ENCODE measurements at places on chromosomes 12 and 14.
A peak's percentile ranks its signal among the peaks of the same experiment; 100 is the strongest.

GRCh38 chr12:124147575-124147974 lies 147.3 kb upstream of the RFLNA start:
- DNase-seq, result no peak

DNA sequence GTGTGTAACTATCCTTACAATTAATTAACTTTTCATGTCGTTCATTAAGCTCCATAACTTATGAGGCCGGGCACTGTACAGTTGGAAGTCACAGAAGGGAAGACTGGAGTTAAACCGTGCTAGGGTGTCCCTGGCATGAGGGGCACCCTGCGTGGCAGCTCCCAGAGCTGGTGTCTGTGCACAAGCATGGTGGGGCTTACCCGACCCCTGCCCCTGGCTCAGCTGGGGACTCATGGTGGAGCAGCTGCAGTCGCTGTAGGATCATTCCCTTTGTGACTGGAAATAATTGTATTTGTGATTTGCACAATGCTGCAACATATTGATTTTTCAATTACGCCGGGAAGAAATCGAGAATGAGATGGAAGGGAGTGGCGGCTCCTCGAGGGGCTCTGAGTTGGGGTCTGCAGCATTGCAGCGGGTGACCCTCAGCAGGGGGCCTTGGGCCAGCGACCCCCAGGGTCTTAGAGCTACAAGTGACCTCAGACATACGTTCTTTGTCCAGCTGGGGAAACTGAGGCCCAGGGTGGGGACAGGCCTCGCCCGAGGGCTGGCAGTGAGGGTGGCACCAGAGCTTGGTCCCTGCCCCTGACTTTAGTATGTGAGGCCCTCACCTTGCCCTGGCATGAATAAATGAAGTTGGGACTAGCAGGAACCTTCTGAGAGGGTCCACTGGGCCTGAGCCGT lies 125.4 kb downstream of the KIF26A start:
- DNase-seq, result no peak

DNA sequence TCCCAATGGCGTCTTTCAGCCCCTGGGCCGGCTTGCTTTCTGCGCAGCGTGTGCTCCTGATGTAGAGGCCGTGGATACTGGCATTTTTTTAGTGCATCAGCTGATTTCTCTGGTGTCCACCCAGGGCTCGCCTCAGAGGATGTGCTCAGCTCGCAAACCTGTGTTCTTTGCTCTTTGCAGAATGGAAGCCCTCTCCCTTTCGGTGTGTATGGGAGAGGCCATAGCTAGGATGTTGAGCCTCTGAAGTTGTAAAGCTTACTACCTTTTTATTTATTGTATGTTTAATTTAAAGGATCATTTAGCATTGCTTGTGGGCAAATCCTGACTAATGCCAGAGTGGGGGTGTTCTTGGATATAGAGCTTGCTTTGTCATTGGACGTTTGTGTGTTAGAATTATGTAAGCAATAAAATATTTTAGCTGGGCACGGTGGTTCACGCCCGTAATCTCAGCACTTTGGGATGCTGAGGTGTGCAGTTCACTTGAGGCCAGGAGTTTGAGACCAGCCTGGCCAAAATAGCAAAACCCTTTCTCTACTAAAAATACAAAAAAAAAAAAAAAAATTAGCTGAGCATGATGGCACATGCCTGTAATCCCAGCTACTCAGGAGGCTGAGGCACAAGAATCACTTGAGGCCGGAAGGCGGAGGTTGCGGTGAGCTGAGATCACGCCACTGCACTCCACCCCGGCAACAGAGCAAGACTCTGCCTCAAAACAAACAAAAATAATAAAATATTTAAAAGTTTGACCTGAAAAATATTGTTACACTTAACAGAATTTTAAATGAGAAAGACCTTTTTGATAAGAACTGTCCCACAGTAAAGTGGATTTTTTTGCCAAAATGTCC lies 52.6 kb upstream of the MMP17 start:
- no peak for DNase-seq

GRCh38 chr14:44803239-44803905 lies 158.4 kb downstream of the KLHL28 start:
- DNase-seq, result peak; percentile 28

- no peak for DNase-seq
Measured at GRCh38 chr12:18207266-18207665, 54.1 kb upstream of the PIK3C2G start.

- no peak for DNase-seq
Measured at GRCh38 chr12:75646329-75647210, 135.2 kb upstream of the KRR1 start.

- DNase-seq, result no peak
Measured at GRCh38 chr14:47471075-47471474, 204.3 kb downstream of the MDGA2 start.

- peak; percentile 24 for DNase-seq
Measured at GRCh38 chr14:91047174-91047753, 13.2 kb downstream of the RPS6KA5 start.

- DNase-seq, result peak; percentile 22
Measured at GRCh38 chr12:66144791-66145754, 14.5 kb upstream of the LLPH start.

- DNase-seq, result no peak
Measured at GRCh38 chr12:67520606-67521005, 127.9 kb upstream of the DYRK2 start.

DNA sequence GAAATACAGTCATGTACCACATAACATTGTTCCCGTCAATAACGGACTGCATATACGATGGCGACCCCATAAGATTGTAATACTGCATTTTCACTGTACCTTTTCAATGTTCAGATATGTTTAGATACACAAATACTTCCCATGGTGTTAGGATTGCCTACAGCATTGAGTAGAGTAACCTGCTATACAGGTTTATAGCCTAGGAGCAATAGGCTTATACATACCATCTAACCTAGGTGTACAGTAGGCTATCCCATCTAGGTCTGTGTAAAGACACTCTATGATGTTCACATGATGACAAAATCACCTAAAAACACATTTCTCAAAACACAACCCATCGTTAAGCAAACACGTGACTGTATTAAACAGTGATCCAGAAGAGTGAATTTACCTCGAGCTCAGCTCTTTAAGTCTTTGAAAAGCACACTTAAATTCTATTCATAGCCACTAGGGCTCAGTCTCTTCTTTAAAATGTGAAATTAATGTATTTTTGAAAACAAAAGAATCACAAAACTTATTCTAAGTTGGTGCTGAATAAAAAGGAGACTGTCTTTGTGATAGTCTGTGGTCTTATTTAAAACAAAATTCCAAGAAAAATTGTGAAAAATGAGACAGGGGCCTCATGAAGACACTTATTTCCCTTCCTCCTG lies 239.1 kb upstream of the ARID2 start:
- DNase-seq, result no peak

DNA sequence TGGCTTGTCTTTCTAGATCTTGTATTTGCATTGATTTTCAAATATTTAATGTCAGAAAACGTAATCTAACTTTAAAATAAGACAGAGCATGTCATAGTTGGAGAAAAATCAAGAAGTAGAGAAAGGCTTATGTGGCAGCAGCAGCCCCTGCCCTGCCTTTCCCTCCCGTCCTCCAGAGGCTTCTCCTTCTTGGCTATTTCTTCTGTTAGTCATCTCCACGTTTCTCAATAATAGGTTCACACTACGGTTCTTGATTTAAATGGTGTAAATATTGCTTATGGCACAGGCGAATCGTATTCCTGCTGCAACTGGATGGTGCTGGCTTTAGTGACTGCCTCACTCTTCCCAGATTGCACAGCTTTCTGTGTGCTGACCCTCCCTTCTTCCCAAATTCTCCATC lies 42.8 kb downstream of the SLC8B1 start:
- no peak for DNase-seq

DNA sequence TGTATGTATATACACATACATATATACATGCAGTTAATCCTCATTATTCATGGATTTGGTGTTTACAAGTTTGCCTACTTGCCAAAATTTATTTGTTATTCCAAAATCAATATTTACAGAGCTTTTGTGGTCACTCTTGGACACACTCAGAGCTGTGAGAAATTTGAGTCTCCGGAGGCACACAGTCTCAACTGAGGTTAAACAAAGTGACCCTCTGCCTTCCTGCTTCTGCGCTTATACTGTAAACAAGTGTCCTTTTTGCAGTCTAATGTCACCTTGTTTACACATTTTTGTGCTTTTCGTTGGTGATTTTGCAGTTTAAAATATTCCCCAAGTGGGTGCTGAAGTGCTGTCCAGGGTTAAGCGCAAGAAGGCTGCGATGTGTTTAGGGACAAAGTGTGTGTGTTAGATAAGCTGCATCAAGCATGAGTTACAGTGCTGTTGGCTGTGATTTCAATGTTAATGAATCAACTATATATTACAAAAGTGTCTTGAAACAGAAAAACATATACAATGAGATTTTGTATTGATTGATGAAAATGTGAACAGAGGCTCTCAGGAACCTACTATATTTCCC lies 13.1 kb upstream of the LTA4H start:
- DNase-seq, result no peak

- DNase-seq, result no peak
Measured at GRCh38 chr12:51406859-51407258, 15.7 kb upstream of the GALNT6 start.

GRCh38 chr12:132596016-132596415 lies 14.4 kb downstream of the LRCOL1 start:
- DNase-seq, result no peak

DNA sequence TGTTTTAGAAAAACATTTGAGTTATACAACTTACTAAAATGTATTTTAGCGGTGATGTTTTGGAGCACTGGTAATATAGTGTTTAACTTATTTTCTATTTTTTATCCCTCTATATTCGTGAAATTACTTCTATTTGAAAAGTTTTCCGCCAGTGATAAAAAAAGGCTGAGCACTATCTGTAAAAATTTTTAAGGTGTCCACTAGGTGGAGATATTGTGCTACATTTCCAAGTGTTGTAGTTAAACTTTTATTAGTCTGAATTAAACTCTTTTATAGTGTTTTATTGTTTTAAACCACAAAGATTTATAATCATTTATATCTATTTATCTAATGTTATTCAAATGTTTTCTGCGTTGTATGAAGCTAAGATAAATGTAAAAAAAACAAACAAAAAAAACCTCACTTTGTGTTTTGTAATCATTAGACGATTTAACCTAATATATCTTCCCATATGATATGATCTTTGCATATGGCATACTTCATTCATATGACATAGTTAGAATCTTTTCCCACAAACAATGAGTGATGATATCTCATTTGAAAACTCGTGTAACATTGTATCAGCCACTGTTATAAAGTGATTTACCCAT lies 11.8 kb downstream of the ALG10B start:
- DNase-seq, result peak; percentile 53

GRCh38 chr12:29350080-29350479 lies 30.9 kb downstream of the ERGIC2 start:
- DNase-seq, result no peak

DNA sequence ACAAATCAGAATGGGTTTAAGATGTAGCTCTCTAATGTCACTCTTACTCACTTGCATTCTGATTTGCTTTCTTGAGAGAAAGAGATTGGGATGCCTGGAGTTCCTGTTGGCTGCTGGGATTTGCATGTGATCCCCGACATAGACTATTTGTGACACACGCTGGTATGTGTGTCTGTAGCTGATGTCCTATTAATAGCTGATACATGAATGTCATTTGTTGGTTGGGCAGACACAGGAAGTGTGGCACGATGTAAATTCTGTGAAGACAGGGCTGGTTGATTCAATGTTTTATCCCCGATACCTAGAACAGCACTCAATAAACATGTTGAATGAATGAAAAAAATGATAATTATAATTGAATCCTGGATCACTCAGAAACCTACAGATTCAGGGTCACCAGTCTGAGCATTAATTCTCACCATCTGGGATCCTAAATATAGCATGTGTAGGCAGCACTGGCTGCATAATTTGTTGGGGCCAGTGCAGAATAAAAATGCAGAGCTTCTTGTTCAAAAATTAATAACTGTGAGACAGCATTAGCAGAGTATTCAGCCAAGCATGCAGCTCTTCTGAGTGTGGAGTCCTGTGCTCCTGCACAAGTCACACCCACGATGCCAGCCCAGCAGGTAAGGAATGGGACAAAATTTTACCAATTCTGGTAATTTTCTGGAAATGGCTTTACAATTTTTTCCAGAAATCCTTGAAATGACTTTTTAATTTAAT lies 35.5 kb upstream of the SOCS2 start:
- DNase-seq, result no peak

DNA sequence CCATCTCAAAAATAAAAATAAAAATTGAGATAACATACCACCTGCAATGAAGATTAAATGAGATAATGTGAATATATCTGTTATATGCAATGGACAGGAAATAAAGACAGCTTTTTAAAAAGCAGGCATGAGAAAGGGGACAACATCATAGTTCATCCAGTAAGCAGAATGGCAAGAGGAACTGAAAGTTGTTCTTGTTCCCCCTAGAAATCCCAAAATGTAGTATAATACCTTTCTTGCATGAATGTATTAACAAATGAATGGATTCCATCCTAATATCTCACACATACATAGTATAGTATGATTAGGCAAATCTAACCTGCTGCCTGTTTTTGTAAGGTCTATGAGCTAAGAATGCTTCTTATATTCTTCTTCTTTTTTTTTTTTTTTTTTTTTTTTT lies 31.4 kb downstream of the FGD6 start:
- no peak for DNase-seq

DNA sequence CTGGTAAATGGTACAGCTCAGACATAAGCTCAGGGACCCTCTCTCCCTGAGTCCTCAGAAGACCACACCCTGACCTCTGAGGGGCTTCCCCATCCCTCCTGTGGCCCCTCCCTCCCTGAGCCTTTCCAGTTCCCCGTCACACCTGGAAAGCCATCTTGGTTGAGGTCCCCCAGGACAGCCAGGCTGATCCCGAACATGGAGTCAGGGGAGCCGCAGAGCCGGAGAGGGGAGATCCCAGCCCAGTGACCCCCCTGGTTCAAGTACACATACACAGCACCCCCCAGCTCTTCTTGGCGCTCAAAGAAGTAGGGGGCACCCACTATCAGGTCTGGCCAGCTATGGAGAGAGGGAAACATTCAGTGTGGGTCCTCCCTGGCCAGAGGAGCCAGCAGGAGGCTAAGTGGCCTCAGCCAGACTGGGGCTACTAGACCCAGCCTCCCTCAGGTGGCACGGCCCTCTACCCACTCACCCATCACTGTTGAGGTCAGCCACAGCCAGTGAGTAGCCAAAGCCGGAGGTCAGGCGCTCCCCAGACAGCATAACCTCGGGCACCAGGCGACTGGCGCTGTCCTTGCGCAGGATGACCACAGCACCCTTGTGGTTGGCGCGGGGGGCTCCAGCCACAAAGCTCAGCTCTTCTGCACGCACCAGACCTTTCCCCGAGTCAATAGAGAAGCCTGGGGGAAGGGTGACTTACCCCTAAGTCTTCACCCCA lies 9.3 kb downstream of the ITGA7 start:
- no peak for DNase-seq

DNA sequence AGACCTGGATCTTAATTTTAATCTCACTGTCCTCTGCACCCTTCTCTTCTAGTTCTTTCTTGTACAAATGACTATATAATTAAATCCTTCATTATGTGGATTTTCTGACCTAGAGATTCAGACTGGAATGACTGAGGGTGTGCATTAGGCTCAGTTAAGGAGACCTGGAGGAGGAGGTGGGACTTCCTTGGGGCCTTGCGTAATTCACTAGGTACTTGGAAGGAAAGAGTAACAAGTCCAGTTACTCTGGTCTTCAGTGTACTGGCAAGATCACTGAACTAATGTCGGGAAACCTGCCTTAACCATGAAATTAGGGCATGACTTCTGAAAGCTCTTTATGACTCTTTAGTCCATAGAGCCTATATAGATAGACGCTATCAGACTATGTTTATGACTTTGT lies 441.4 kb downstream of the EGLN3 start:
- no peak for DNase-seq
